ENCODE measurements at places on chromosomes 7 and 10. TPM values are rescaled to one million over a fixed set of nuclear protein-coding genes. Genes with fewer than 3 reads are reported as not detected.

Gene OR13A1
- total RNA-seq: not detected

Gene CACNA2D1
- 49.0 TPM for total RNA-seq

Gene HOXA3
- total RNA-seq: 0.75 TPM

Gene MTURN
- total RNA-seq: 4.5 TPM

Gene FOXI2
- total RNA-seq: not detected

Gene MACC1
- total RNA-seq: under 0.01 TPM

Gene TMEM273
- 6.1 TPM for total RNA-seq

Gene PNLIPRP3
- total RNA-seq: not detected

Gene ACSM6
- total RNA-seq: not detected

Gene LRRC18
- total RNA-seq: not detected

Gene HKDC1
- 0.19 TPM for total RNA-seq

Gene FKBP6
- not detected for total RNA-seq

Gene DPP6
- not detected for total RNA-seq

Gene POP7
- total RNA-seq: 45.7 TPM

Gene NXPH1
- total RNA-seq: not detected

Gene PLA2G12B
- total RNA-seq: not detected

Gene ANXA8
- total RNA-seq: not detected

Measured in endothelial cell of coronary artery (primary cell).